Type B pancreatic cell (in vitro differentiated cells): ENCODE measurements at places on chromosomes 5 and 9.

DNA sequence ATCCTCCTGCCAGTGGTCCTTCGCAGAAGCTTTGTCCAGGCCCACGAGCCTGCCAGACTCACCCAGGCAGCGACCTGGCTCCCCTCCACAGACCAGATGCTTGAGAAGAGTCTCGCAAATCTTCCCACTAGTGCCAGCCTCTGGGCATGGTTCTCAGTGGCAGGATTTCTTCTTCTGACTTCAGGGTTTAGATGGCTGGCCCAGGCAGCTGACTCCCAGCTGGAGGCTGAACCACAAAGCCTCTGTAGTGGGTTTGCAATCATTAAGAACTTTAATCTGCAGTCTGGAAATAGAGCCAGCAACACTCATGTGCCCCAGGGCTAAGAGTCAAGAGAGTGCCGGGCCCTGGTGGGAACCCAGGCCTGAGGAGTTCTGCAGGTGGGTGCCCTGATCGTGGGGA is 90.6 kb upstream of the ICE1 start:
- no peak for DNase-seq

DNA sequence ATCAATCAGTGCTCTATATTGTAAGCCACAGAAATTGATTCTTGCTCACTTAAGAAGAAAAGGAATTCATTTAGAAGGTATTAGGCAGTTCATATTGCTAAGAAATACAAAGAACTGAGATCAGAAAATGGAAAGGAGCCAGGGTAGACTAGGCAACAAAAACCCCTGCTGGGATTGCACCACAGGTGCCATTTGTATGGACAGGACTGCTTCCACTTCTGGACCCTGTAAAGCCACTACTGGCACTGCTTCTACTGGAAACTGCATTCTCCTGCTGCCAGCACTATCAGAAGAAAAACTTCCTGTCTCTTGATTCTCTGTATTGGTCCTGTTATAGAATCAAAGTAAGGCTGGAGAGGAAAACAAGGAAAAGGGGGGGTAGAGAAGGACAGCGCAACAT is 45.9 kb downstream of the CERT1 start:
- DNase-seq: no peak

DNA sequence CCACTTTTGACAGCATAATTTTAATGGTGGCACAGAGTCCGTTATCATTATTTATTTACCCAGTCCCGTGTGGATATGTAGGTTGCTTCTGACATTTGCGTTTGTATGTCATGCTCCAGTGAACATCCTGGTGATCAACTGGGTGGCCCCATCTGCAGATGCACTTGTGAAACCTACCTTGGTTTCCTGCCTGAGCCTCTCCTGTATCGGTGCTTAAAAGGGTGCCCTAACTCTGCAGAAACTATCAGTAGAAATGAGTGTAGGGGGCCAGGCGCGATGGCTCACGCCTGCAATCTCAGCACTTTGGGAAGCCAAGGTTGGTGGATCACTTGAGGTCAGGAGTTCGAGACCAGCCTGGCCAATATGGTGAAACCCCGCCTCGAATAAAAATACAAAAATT is 92.1 kb upstream of the IER5L start:
- DNase-seq: no peak

DNA sequence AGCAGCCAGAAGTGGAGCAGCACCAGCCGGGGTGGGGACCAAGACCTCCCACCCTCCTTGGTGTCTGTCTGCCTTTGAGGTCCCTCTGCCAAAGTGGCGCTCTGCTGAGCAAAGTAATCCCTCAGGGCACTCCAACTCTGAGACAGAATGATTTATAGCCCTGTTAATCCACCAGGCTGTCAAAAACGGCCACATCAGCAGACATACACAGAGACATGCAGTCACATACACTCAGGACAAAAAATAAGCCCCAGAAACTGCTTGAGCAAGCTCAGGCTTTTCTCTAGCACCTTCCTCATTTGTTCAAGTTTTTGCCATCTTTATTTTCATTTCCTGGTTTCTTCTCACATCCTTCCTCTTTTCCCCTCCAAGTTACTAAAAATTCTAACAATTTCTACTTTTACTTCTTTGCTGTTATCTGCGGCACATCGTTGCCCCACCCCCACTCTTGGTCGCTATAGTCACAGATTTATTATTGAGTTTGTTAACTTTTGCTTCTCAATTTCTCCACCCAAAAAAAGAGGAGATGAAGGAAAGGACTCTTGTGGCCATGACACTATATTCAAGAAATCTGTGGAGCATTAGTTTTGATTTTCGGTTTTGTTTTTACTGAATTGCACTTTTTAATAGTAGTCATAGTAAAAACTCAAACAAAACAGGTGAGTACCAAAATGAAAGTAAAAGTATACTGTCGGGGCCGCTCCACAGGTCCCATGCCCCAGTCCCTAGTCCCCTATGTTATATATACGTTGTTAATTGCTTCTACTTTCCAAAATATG is 17.4 kb upstream of the ADRB2 start:
- DNase-seq: no peak

DNA sequence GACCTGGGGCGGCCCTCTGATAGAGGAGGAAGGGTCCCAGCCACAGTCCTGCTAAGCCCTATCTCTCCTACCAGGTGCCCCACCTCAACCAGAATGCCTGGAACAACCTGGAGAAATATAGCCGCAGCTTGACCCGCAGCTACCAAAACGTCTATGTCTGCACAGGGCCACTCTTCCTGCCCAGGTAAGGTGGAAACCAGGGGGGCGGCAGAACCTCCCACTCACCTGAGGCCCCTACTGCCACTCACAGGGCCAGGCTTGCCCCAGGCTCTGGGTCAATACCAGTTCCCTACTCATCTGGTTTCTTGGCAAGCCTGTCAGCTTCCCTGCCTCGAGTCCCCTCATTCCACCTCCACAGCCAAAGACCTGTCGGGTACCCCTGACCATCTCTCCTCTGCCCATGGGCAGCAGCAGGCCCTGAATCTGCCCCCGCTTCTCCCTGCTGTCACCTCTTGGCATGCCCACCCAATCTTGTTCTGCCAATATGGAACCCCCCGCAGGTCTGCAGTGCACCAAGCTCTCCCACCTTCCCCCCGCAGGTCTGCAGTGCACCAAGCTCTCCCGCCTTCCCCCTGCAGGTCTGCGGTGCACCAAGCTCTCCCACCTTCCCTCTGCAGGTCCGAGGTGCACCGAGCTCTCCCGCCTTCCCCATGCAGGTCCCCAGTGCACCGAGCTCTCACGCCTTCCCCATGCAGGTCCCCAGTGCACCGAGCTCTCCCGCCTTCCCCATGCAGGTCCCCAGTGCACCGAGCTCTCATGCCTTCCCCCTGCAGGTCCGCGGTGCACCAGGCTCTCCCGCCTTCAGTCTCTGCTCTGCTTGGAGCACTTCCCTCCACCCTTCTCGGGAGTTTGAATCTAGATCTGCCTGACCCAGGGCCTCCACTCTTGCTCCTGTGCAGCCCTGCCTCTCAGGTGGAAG is 2.6 kb downstream of the ENDOG start:
- no peak for DNase-seq

DNA sequence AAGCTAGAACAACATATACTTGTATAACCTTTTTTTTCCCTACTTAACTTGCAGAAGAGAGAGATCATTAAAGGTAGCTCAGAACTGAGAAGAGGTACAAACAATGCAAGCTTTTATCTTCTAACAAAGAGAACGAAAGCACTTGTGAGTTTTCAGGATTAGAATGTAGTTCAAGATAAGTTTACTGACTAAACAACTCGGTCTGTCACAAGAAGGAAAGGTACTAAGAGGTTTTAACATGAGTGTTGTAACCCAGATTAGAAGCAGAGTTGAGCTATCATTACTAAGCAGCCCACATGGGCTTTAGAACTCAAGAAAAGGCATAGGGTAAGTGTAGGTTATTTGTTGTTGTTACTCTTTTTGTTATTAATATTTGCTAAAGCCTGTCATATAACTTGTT is 25.2 kb downstream of the GIN1 start:
- no peak for DNase-seq

DNA sequence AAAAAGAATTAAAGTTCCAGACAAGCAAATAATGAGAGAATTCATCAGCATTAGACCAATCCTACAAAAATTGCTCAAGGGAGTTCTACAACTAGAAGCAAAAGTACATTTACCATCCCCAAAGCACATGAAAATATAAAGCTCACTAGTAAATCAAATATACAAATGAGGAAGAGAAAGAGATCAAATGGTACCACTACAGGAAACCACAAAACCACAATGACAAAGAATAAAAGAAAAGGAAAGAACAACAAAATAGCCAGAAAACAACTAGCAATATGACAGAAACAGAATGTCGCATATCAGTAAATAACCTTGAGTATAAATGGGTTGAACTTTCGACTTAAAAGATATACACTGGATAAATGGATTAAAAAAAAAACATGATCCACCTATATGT is 739.0 kb downstream of the DTWD2 start:
- no peak for DNase-seq

GRCh38 chr9:79028101-79028500 is 543.7 kb upstream of the TLE4 start:
- no peak for DNase-seq

GRCh38 chr5:98843481-98843880 is 70.0 kb downstream of the RGMB start:
- DNase-seq: no peak

DNA sequence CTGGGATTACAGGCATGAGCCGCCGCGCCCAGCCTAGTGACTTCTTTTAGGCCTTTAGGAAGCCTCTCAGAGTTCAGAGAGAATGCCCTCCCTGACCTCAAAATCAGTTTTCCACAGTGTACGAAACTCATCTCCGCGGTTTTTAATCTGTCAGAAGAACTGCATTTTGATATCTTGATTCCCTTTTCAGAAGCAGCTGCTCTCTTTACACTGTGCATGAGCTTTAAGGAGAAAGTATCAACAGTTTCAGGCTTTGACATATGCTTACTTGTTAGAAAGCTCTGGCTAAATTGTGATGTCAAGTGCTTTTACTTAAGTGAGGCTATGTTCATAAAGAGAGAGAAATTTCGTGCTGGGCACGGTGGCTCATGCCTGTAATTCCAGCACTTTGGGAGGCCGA is 74.6 kb downstream of the USP20 start:
- no peak for DNase-seq

DNA sequence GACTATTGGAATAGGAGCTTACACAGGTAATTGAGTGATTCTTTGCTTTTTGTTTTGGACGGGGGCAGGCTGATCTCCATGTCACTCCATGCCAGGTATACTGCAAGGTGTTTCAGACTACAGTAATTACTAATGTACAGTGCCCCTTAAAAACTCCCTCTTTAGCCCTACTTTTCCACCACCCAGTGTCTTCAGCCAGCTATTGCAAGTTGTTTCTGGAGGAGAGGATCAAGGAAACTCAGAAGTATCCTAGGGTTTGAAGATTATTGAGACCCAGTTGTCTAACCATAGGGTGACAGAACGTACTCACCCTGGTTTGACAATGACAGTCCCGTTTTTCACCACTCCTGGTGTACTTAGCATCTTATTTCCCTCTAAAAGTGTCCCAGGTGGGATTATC is 13.4 kb downstream of the CFAP95 start:
- no peak for DNase-seq

DNA sequence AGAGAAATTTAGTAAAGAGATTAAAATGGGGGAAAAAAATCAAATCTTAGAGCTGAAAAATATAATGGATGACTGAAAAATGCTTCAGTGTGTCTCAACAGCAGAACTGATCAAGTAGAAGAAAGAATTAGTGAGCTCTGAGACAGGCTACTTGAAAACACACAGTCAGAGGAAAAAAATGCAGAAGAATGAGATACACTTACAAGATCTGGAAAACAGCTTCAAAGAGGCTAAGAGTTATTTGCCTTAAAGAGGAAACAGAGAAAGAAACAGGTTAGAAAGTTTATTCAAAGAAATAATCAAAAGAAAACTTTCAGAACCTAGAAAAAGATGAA is 70.5 kb upstream of the OR2K2 start:
- DNase-seq: no peak

- DNase-seq: no peak
Observed at GRCh38 chr9:128983536-128983935, 36.0 kb downstream of the NUP188 start.

DNA sequence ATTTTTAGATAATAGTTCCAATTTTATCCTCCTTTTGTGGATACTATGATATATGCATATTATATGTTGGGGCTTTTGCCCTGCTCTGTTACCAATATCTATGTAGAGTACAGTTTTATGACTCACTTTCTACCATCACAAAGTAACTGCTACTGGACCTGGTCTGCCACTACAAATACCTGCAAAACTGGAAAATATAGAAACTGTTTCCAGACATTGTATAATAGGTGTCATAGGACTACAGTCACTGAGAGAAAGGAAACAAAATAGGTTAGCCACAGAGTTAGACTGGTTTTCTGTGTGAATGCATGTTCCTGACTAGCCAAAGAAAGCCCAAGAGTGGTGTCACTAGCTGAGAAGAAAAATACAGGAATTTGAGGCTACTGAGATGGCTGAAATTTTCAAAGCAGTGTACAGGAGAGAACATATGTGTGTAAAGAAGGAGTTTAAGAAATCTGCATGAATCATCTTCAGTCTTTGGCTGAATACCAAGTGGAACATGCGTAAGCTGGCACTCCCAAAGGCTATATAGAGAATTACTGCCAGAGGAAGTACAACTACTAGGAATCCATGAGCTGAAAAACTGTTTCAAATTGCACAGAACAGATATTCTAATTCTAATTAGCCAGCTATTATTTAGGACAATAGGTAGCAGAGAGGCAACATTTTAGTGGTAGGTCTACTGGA is 29.0 kb upstream of the FAM174A start:
- no peak for DNase-seq

DNA sequence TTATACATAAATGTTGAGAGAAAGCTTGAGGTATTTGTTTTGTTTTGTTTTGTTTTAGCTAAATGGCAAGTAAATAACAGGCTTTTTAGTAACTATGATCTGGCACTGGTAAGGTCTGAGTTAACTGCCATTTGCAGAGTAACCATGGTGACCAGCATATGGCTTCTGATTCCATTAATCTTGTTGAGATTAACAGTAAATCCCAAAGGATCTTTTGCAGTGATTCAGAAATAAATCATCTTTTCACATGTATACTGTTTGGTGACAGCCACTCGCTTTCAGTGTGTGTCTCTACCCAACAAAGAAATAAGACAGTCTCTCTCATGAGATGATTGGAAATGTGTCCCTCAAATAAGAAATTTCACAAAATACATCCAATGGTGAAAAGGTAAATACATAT is 235.6 kb downstream of the RAB3C start:
- no peak for DNase-seq

- no peak for DNase-seq
Observed at GRCh38 chr5:159655757-159656409, 260.4 kb upstream of the ADRA1B start.
